ENCODE measurements at places on chromosomes 4 and X.
A peak's percentile ranks its signal among the peaks of the same experiment; 100 is the strongest.

DNA sequence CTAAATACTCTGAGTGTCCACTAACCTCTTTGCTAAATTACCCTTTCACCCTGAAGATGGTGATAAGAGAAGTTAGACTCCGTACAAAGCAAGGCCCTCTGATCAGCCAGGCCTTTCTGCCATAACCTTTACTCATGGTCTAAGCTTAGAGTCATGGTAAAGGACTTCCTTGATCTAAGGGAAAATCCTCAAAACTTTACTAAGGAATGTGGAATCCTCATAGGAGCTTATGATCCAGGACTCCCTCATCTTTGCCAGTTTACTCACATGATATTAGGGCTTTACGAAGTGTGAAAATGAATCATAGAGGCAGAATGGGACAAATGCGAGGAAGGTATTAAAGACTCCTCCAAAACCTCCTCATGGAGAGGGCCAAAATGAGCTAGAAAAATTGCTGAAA is 7.9 kb upstream of the FAM13A start:
- no peaks in the 10 kb centered on the region for H3K27me3 ChIP-seq
- H3K27ac ChIP-seq = no peak overlapping the region
- no peaks in the 10 kb centered on the region for H3K4me1 ChIP-seq
- H3K4me3 ChIP-seq = no peak overlapping the region
- DNase-seq = no peak

DNA sequence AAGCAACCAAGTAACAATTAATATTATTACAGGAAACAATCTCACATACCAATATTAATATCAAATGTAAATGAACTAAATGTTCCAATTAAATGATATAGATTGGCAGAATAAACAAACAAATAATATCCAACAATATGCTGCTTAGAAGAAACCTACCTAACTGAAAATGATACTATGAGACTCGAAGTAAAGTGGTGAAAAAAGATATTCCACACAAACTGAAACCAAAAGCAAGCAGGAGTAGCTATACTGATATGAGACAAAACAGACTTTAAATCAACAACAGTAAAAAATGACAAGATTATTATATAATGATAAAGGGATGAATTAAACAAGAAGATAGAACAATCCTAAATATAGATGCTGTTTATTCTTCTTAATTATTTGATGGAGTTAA is 140.1 kb downstream of the SPANXN4 start:
- no peak overlapping the region for H3K27ac ChIP-seq
- DNase-seq = no peak
- H3K27me3 ChIP-seq = no peaks in the 10 kb centered on the region
- H3K4me1 ChIP-seq = no peaks in the 10 kb centered on the region
- no peaks in the 10 kb centered on the region for H3K36me3 ChIP-seq
- no peak overlapping the region for H3K4me3 ChIP-seq

DNA sequence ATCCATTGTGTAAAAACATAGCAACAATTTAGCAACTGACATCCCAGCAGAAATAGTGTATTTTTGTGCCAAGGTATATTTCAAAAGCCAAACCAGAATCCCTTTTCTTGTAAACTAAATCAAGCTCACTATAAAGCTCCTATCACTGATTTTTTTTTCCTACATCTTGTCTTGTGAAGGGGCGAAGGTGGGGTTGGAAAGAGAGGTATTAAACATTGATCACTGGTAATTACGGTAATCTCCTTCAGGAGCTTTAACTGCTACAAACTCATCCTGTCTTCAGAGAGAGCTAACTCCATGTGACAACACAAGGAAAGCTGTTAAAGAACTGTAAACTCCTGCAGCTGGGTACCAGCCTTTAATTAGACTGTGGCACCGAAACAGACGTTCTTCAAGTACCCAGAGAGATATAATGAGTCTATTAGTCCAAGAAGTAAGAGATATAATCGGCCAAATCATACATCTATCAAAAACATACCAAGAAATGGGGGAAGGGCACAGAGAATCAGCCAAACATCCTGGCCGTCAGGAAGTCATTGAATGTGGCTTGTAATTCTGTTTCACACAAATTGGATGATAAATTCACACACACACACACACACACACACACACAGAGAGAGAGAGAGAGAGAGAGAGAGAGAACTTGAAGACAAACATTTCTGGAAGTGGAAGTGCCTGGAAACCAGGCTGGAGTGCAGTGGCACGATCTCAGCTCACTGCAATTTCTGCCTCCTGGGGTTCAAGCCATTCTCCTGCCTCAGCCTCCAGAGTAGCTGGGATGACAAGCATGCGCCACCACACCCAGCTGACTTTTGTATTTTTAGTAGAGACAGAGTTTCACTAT is 111.9 kb upstream of the PPARGC1A start:
- H3K27me3 ChIP-seq = no peaks in the 10 kb centered on the region
- no peak overlapping the region for H3K27ac ChIP-seq
- no peaks in the 10 kb centered on the region for H3K4me1 ChIP-seq
- H3K36me3 ChIP-seq = no peaks in the 10 kb centered on the region
- no peak overlapping the region for H3K4me3 ChIP-seq

GRCh38 chr4:158051401-158052235 is 121.2 kb downstream of the GASK1B start:
- no peak overlapping the region for H3K27ac ChIP-seq
- H3K4me3 ChIP-seq = no peak overlapping the region
- peaks cover 2% of the 10 kb centered on the region for H3K4me1 ChIP-seq
- DNase-seq = no peak

DNA sequence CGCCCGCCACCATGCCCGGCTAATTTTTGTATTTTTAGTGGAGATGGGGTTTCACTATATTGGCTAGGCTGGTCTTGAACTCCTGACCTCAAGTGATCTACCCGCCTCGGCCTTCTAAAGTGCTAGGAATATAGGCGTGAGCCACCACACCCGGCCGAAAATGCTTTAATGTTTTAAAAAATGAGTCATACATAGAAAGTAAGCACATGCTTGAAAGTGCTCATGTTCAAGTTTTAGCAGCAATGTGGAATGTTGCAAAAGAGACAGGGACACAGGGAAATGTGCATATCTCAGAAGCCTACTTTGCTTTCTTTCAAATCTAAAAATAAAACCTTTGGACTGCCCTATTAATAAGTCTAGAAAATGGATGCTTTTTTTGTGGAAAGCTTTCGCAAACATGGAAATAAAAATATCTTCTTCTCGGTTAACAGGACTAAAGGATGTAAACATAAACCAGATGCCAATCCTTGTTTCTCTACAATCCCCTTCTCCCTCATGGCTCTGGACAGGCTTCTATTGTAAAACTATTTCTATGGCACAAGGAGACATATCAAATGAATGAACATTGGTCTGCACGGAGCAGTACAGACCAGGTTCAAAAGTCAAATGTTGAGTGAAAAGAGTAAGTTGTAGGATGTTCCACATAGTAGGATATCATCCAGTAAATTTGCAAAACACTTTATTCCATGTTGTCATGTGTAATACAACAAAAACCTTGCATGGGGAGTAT is 15.0 kb downstream of the MECP2 start:
- H3K36me3 ChIP-seq = no peaks in the 10 kb centered on the region
- DNase-seq = peak; percentile 47
- H3K27ac ChIP-seq = no peak overlapping the region
- H3K27me3 ChIP-seq = no peaks in the 10 kb centered on the region
- no peak overlapping the region for H3K4me3 ChIP-seq
- H3K4me1 ChIP-seq = no peaks in the 10 kb centered on the region

Measured in trophoblast cell (in vitro differentiated cells and primary cell).